Peyer's patch (tissue), 4 donors: ENCODE measurements at places on chromosomes 7 and 10.

DNA sequence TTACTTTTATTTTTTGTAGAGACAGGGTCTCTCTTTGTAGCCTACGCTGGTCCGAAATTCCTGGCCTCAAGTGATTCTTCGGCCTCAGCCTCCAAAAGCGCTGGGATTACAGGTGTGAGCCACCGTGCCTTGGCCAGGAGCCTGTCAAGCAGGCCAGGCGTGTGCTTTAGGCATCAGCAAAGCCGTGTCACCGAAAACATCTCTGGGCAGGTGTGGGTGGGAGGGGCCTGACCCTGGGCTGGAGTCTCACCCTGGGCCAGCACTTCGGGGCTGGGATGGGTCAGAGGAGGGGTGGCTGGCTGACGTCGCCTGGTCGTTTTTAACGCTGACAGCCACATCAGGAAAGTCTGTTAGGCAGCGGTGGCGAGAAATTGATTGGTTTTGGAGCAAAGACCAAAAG lies 80.9 kb downstream of the UNCX start:
- DNase-seq: no peak
- H3K4me1 ChIP-seq: no peaks in the 10 kb centered on the region
- H3K36me3 ChIP-seq: no peaks in the 10 kb centered on the region
- no peak overlapping the region for H3K4me3 ChIP-seq

DNA sequence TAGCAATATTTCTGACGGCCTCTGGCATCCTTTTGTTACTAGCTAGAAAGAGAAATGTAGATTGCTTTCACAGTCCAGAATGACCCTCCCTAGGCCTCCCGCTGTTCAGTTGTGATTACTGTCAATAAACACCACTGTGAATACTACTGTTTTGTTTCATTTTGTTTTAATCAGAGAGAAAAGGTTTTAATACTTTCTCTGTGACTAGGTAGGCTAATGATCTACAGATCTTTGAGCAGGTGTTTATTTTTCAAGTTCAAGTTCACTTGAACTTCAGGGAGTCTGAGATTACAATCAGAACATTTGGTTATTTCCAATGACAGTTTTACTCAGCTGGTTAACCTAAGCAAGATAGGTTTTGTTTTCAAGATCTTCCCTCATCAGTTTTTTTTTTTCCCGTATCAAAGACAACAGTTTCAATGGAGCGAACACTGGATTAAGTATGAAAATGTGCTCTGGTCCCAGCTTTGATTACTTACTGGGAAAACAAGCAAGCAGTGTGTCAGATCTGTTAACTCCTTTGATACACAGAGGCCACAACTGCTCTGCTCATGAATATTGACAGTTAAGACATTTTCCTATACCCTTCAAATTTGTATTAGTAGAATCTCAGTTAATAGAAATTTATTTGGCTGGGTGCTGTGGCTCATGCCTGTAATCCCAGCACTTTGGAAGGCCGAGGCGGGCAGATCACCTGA lies 34.8 kb downstream of the VKORC1L1 start:
- no peak overlapping the region for H3K27ac ChIP-seq
- no peaks in the 10 kb centered on the region for H3K4me1 ChIP-seq
- DNase-seq: no peak
- H3K4me3 ChIP-seq: no peak overlapping the region
- no peaks in the 10 kb centered on the region for H3K36me3 ChIP-seq

DNA sequence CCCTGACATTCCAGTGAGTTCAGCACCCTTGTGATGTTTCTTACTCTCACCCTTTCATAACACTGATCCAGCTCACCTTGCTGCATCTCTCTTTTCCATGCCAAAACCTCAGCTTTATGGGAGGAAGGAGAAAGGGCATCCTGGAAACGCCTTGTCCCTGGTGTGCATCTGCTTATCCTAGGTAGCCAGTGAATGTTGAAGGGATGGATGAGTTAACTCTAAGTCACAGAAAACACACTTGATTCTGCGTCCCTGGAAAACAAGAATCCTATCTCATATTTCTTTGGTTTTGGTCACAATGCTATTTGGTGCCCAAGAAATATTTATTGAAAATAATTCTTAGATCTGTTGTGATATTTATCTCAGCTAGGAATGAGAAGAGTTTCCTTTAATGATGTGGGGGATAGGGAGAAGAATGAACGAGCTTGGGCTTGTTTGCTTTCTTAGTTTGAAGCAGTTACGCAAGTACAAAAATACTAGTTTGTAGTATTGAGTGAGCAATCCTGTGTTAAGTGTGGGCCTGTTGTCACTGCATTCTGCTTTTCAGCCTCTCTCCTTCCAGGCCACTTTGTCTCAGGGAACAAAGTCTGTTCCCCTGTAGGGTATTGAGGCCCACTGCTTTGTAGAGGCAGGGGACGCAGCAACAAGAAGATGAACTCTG lies 126.5 kb downstream of the ARID5B start:
- DNase-seq: no peak
- no peak overlapping the region for H3K27ac ChIP-seq
- no peak overlapping the region for H3K4me3 ChIP-seq
- H3K36me3 ChIP-seq: no peaks in the 10 kb centered on the region
- H3K27me3 ChIP-seq: no peaks in the 10 kb centered on the region
- H3K4me1 ChIP-seq: no peaks in the 10 kb centered on the region

- H3K27ac ChIP-seq: no peak overlapping the region
- no peaks in the 10 kb centered on the region for H3K27me3 ChIP-seq
- H3K36me3 ChIP-seq: no peaks in the 10 kb centered on the region
- no peaks in the 10 kb centered on the region for H3K4me1 ChIP-seq
- H3K4me3 ChIP-seq: no peak overlapping the region
- no peak for DNase-seq
These were observed 375.6 kb upstream of the NUPR2 start for GRCh38 chr7:56491636-56492425.

DNA sequence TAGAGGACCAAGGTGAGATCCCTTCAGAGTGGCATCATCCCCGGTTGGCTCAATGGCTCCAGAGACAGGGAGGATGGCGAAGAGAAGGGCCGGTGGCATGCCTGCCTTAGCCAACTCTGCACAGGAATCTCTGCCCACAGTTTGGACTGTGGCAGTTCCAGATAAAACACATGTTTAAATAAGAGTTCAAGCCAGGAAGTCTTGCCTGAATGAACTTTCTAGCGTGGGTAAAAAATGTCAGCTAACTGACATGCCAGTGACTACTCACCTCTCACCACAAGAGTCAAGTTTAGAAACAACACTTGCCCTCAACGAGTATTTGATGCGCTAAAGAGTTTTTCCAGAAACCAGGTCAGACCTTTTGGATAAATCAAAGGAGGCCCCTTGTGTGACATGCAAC lies 3.0 kb downstream of the NOD1 start:
- no peak overlapping the region for H3K4me3 ChIP-seq
- DNase-seq: no peak
- peaks cover 23% of the 10 kb centered on the region for H3K4me1 ChIP-seq
- H3K36me3 ChIP-seq: no peaks in the 10 kb centered on the region
- no peak overlapping the region for H3K27ac ChIP-seq

GRCh38 chr7:40883826-40884225 lies 749.0 kb downstream of the SUGCT start:
- H3K4me1 ChIP-seq: no peaks in the 10 kb centered on the region
- no peak overlapping the region for H3K4me3 ChIP-seq
- no peaks in the 10 kb centered on the region for H3K27me3 ChIP-seq
- no peak overlapping the region for H3K27ac ChIP-seq
- no peak for DNase-seq
- H3K36me3 ChIP-seq: no peaks in the 10 kb centered on the region

DNA sequence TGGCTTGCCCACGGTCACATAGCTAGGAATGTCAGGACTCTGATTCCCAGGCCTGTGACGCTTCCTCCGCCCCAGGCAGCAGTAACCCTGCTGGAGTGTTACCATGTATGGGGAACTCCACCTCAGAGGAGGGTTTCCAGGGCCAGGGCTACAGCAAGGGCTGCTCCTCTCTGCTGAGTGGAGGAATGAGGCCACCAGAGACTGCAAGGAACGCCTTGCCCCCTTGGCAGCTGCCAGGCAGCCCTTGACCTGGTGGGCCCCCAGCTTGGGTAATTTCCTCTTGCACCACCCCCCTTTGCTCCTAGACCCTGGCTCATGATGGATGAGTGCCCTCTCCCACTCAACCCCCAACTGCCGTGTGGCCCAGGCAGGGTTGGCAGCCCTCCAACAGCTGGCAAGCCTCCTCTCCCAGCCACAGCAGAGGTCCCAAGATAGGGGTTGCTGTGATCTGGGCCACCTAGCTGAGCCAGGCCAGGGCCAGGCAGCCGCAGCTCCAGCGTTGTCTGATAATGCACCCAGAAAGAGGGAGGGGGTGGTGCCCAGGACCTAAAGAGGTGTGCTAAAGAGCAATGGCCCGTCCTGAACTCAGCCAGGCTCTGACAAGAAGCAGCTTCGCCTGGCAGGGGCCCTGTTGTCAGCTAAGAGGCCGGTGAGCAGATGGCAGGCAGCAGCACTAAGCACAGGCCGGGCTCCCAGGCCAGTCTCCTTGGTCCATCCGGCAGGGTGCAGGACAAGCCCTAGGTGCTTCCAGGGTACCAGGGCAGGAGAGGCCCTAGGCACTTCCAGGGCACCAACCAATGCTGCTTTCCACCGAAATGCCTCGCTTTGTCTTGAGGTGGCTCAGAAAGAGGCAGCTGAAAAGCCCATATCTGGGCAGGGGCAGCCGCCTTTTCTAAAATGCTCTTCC lies 35.4 kb downstream of the DRGX start:
- H3K27me3 ChIP-seq: no peaks in the 10 kb centered on the region
- no peak overlapping the region for H3K27ac ChIP-seq

GRCh38 chr7:28808796-28809533 lies 149.2 kb downstream of the TRIL start:
- H3K27me3 ChIP-seq: no peaks in the 10 kb centered on the region
- H3K4me1 ChIP-seq: no peaks in the 10 kb centered on the region
- H3K36me3 ChIP-seq: no peaks in the 10 kb centered on the region
- H3K27ac ChIP-seq: no peak overlapping the region
- H3K4me3 ChIP-seq: no peak overlapping the region

GRCh38 chr10:72503241-72503640 lies 122.6 kb downstream of the MICU1 start:
- H3K4me3 ChIP-seq: no peak overlapping the region
- H3K4me1 ChIP-seq: no peaks in the 10 kb centered on the region
- no peak overlapping the region for H3K27ac ChIP-seq
- DNase-seq: no peak
- no peaks in the 10 kb centered on the region for H3K36me3 ChIP-seq
- no peaks in the 10 kb centered on the region for H3K27me3 ChIP-seq

DNA sequence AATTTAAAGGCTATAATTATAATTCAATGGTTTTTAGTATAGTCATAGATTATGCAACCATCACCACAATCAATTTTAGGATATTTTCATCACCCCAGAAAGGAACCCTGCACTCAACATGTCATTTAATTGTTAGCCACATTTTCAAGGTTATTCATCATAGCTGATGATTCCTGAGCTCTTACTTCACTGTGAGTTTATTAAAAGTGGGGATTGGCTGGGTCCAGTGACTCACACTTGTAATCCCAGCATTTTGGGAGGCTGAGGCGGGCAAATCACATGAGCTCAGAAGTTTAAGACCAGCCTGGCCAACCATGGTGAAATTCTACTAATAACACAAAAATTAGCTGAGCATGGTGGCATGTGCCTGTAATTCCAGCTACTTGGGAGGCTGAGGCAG lies 787 bp downstream of the CCL26 start:
- no peak for DNase-seq
- H3K4me3 ChIP-seq: no peak overlapping the region
- no peak overlapping the region for H3K27ac ChIP-seq

DNA sequence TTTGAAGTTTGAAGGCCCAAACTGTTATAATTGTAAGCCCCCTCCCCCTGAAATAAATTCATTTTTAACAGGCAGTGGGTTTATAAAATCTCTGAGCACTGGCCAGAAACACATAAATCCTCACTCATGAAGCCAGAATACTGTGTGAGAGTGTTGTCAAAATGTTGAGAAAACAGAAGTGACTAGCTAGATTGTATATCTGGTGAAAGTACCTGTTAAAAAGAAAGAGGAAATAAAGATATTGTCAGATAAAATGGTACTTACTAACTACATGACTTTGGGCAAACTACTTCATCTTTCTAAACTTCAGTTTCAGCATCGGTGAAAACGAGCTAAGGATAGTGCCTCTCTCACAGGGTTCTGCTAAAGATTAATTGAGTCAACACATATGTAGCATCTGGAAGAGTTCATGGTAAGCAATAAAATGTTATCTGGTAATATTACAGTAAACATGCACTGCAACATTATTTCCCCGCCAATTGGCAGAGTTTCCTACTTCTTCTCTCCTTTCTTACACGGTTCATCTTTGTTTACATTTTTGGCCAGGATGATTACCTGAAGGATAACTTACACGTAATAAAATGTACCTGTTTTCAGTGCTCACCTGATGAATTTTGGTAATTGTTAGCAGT lies 202.5 kb upstream of the CHRM2 start:
- no peaks in the 10 kb centered on the region for H3K4me1 ChIP-seq
- no peak overlapping the region for H3K27ac ChIP-seq
- H3K4me3 ChIP-seq: no peak overlapping the region
- no peaks in the 10 kb centered on the region for H3K27me3 ChIP-seq
- no peak for DNase-seq
- H3K36me3 ChIP-seq: no peaks in the 10 kb centered on the region

GRCh38 chr7:8189625-8190024 lies 72.3 kb downstream of the ICA1 start:
- H3K4me3 ChIP-seq: no peak overlapping the region
- H3K36me3 ChIP-seq: no peaks in the 10 kb centered on the region
- no peak for DNase-seq

DNA sequence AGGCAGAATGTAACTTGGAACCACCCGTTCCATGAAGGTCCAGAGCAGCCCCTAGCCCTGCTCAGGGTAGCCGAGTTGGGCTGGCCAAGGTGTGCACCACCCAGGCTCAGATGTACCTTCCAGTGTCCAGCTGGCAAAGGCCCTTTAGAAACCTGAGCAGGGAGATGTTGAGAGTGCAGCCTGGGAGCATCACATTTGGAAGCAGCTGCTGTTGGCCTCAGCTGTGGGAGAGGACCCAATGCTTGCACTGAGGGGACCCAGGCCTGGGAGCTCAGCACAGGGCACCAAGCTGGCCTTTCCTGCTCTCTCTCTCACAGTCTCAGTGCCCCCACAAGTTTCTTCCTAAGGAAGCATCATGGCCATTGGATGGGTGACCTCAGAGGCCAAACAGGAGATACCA lies 33.5 kb downstream of the ANXA8 start:
- no peaks in the 10 kb centered on the region for H3K36me3 ChIP-seq
- DNase-seq: no peak
- H3K4me3 ChIP-seq: no peak overlapping the region
- H3K4me1 ChIP-seq: no peaks in the 10 kb centered on the region
- no peaks in the 10 kb centered on the region for H3K27me3 ChIP-seq

- H3K4me1 ChIP-seq: no peaks in the 10 kb centered on the region
- DNase-seq: no peak
- H3K36me3 ChIP-seq: no peaks in the 10 kb centered on the region
- no peak overlapping the region for H3K27ac ChIP-seq
- H3K4me3 ChIP-seq: no peak overlapping the region
These were observed 900.3 kb upstream of the SORCS1 start for GRCh38 chr10:108064746-108065260.

GRCh38 chr7:117772421-117772820 lies 100.8 kb downstream of the CTTNBP2 start:
- no peaks in the 10 kb centered on the region for H3K27me3 ChIP-seq
- no peaks in the 10 kb centered on the region for H3K4me1 ChIP-seq
- H3K36me3 ChIP-seq: no peaks in the 10 kb centered on the region
- no peak for DNase-seq
